Hepatocyte (in vitro differentiated cells): ENCODE measurements at places on chromosomes 3 and 15. TPM values are rescaled to one million over a fixed set of nuclear protein-coding genes. Genes with fewer than 3 reads are reported as not detected.

Gene MEIS2
- total RNA-seq: 30.0 and 33.5 TPM in 2 replicates

Gene CA12
- 9.5 and 13.8 TPM in 2 replicates for total RNA-seq

Gene DAZL
- 0.33 TPM in 1 of 2 replicates, not detected in the other for total RNA-seq

Gene NOX5
- total RNA-seq: 0.13 TPM in 1 of 2 replicates, not detected in the other

Gene TRPC1
- 7.9 and 12.6 TPM in 2 replicates for total RNA-seq
